Breast epithelium (tissue), 4 donors: ENCODE measurements at places on chromosomes 16 and 17.

DNA sequence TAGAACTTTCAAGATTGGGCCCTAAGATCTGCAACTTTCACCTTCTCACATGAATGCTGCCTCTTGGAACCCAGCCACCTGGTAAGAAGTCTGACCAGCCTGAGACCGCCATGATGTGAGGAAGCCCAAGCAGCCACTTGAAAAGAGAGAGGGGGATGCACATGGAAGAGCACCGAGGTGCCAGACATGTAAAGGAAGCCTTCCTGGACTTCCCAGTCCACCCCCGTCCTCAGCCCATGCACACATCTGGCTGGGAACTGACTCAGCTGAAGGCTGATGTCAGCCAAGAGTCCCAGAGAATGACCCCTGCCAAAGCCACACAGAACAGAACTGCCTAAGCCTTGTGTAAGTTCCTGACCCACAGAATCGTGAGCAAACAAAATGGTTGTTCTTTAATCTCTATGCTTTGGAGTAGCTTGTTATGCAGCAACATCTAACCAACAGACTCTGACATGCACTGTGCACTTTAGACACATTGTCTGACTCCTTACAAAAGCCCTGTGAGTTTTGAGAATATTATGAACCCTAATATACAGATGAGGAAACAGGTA is 86.7 kb downstream of the RMI2 start:
- DNase-seq, result no peak
- H3K27ac ChIP-seq, result no peak overlapping the region
- no peak overlapping the region for H3K4me3 ChIP-seq
- H3K27me3 ChIP-seq, result no peaks in the 10 kb centered on the region

DNA sequence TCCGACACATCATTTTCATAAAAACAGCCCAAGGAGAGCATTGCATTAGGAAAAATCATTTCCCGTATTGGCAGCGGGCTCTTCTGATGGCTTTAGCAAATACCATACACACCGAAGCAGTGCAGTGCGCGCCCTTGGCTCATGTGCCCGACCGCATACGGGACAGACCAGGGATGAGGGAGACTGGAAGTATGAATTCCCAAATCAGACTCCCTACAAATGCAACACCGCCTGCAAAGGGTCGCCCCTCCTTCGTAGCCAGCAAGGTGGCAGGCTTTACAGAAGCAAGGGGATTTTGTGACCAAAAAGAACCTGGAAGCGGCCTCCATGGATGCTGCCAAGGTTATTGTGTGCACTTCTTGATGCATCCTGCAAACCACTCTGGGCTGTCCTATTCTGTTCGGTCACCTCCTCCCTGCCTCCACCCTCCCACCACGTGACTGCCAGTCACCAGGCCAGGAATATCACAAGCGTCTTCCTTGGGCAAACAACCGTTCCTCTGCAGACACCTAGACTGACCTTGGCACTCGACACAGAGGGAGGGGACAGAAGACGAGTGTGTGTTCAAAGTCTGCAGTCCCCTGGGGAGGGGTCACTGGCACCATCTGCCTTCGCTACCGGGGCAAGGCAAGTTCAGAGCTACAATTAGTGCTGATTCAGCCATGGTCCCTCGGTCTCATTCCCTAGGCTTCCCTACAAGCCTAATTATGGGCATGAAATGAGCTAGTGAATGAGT is 460.4 kb downstream of the SLC39A11 start:
- DNase-seq, result peak; percentile 76
- H3K4me3 ChIP-seq, result no peak overlapping the region
- no peaks in the 10 kb centered on the region for H3K36me3 ChIP-seq
- no peak overlapping the region for H3K27ac ChIP-seq
- peaks cover 5% of the 10 kb centered on the region for H3K27me3 ChIP-seq

GRCh38 chr17:59160157-59161025 is 4.8 kb downstream of the PRR11 start:
- H3K27ac ChIP-seq, result no peak overlapping the region
- no peaks in the 10 kb centered on the region for H3K36me3 ChIP-seq
- no peaks in the 10 kb centered on the region for H3K27me3 ChIP-seq
- no peaks in the 10 kb centered on the region for H3K4me1 ChIP-seq
- DNase-seq, result no peak

- no peak overlapping the region for H3K27ac ChIP-seq
- no peak overlapping the region for H3K4me3 ChIP-seq
- H3K27me3 ChIP-seq, result peaks cover 3% of the 10 kb centered on the region
- no peaks in the 10 kb centered on the region for H3K36me3 ChIP-seq
Observed at GRCh38 chr17:185445-186138, 4.1 kb upstream of the DOC2B start.

GRCh38 chr17:20189302-20189701 is 180.1 kb downstream of the SPECC1 start:
- H3K27ac ChIP-seq, result no peak overlapping the region
- no peak for DNase-seq
- no peaks in the 10 kb centered on the region for H3K36me3 ChIP-seq
- H3K27me3 ChIP-seq, result no peaks in the 10 kb centered on the region
- no peak overlapping the region for H3K4me3 ChIP-seq

GRCh38 chr17:4006745-4007211 is 42.5 kb upstream of the ATP2A3 start:
- DNase-seq, result no peak
- no peak overlapping the region for H3K4me3 ChIP-seq
- H3K4me1 ChIP-seq, result no peaks in the 10 kb centered on the region
- H3K27me3 ChIP-seq, result no peaks in the 10 kb centered on the region
- H3K27ac ChIP-seq, result no peak overlapping the region
- H3K36me3 ChIP-seq, result peaks cover 3% of the 10 kb centered on the region

DNA sequence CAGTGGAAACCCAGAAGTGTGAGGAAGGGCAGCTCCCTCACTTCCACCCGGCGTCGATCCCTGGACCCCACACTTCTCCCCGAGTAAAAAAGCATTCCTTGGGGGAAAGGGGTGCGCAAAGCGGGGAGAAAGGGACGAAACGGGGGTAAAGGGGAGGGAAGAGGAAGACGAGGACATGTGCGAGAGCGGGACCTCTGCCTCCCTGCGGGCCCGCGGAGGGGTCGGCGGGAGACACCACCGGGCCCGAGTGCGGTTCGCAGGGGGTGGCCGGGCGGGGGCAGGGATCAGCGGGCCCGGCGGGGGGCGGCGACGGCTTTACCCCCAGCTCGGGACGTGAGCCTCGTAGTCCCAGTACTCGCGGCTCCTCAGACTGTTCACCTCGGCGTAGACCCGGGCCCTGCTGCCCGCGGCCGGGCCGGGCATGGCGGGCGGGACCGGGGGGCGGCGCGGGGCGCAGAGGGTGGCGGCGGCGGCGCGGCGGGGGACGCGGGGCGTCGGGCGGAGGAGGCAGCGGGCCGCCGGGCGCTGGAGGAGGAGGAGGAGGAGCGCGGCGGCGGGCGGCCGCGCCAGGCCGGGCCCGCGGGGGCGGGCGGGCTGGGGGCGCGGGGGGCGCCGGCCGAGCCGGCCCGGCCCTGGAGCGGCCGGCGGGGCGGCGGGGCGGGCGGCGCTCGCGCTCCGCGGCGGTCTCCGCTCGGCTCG is 443 bp downstream of the CSNK2A2 start:
- H3K27ac ChIP-seq, result peak overlapping the region; percentile 9
- no peaks in the 10 kb centered on the region for H3K27me3 ChIP-seq
- H3K4me3 ChIP-seq, result peak overlapping the region; percentile 89
- peaks cover 9% of the 10 kb centered on the region for H3K4me1 ChIP-seq

- no peaks in the 10 kb centered on the region for H3K36me3 ChIP-seq
- no peaks in the 10 kb centered on the region for H3K27me3 ChIP-seq
- no peak overlapping the region for H3K27ac ChIP-seq
- DNase-seq, result no peak
Observed at GRCh38 chr17:45848405-45848804, 3.7 kb downstream of the SPPL2C start.

DNA sequence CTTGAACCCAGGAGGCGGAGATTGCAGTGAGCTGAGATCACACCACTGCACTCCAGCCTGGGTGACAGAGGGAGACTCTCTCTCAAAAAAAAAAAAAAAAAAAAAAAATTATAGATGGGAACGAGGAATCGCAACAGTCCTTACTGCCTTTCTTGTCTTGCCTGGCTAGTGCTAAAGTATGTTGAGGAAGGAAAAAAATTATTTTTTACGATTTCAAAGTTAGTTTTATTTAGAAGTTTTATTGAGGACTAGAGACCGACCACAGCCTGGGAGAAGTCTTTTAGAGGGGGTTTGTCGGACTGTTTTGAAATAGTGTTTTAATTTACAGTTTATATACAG is 15.8 kb upstream of the DNAH17 start:
- peak overlapping the region; percentile 52 for H3K27ac ChIP-seq
- no peak overlapping the region for H3K4me3 ChIP-seq
- H3K4me1 ChIP-seq, result no peaks in the 10 kb centered on the region

GRCh38 chr16:31413381-31413780 is 14.8 kb downstream of the COX6A2 start:
- no peaks in the 10 kb centered on the region for H3K36me3 ChIP-seq
- no peak overlapping the region for H3K27ac ChIP-seq
- DNase-seq, result no peak
- H3K4me1 ChIP-seq, result no peaks in the 10 kb centered on the region
- no peaks in the 10 kb centered on the region for H3K27me3 ChIP-seq

GRCh38 chr16:71474864-71475263 is 12.8 kb upstream of the ZNF23 start:
- H3K4me3 ChIP-seq, result no peak overlapping the region
- H3K27me3 ChIP-seq, result no peaks in the 10 kb centered on the region
- no peak for DNase-seq
- H3K36me3 ChIP-seq, result no peaks in the 10 kb centered on the region
- no peaks in the 10 kb centered on the region for H3K4me1 ChIP-seq
- no peak overlapping the region for H3K27ac ChIP-seq
